ENCODE measurements at places on chromosomes 6 and 20.

GRCh38 chr20:46311039-46311650 is 2.8 kb upstream of the CDH22 start:
- DNase-seq = no peak

GRCh38 chr6:31791324-31792089 is 4.0 kb downstream of the VARS1 start:
- peak; percentile 47 for DNase-seq

GRCh38 chr20:20561841-20562240 is 150.6 kb downstream of the RALGAPA2 start:
- DNase-seq = no peak

GRCh38 chr6:52063584-52064344 is 23.6 kb downstream of the PKHD1 start:
- DNase-seq = peak; percentile 63

DNA sequence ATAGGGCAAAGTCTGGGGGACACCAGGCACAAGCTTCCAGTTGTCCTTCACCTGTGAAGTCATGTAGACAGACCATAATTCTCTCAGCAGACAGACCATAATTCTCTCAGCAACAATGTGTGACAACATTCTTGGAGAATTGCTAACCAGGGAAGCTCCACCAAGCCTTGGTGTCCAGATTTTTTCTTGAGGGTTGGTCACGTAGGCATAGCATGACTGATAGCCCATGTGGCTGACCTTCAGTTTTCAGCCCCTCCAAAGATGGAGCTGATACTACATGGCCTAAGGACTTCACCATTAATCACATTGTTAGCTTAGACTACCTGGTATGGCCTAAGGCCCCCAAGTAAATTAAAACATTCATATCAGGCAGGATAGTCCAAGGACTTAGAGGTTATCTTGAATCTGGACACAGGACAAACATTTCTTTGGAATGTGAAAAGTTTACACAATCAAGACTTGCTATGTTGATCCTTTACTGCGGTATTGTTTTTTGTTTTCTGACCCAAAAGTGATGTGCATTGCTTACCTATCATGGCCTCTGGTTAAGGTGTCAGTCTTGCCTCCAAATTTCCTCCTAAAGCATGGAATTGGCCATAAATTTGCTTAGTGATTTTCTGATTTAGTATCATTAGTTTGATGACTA is 76.9 kb downstream of the CEP57L1 start:
- DNase-seq = no peak

GRCh38 chr20:11001764-11002540 is 328.2 kb upstream of the JAG1 start:
- no peak for DNase-seq

DNA sequence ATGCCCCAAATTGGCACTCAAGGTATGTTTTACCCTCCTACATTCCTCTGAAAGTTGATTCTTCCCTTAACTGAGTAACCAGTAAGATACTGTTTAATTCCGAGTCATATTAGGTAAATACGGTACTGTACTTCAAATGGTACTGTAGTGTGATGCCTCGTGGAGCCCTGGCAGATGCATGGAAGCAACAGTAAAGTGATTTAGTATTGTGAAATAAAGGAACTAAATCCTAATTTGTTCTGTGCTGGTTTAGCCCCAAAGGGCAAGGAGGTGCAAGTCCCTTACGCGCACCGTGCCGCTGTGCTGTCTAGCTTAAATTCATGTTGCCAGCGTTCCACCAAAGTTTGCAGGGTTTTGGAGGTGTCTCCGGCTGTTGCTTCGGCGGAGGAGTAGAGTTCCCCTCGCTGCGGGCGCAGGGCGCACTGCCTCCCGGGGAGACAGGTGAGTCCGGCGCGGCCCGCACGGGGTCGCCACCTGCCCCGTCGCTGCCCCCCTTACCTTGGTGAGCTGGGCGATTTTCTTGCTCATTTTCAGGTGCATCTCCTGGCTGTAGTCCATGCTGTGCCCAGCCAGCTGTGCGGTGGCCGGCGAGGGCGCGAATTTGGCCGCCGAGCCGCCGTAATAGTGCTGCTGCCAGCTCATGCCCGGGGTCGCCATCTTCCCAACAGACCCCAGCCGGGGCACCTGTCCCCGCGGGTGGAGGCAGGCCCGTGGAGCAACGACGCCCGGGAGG is 655 bp downstream of the FAM184A start:
- peak; percentile 65 for DNase-seq

DNA sequence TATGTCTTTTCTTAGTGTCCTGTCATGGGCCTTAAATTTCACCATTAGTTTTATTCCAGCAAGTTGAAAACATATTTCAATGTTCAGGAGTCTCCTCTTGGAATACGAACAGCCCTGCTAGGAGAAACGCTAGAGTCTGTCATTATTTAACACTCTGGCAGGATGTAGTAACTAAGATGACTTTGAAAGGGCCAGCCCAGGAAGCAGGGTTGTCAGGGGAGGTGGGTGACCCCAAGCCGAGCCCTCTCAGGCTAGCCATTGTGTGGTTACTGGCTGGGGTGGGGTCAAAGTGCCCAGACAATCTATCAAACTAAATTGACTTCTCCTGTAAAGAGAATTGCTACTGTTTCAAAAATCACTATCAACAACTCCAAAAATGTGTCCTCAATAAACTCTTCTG is 67.8 kb downstream of the LY86 start:
- no peak for DNase-seq

GRCh38 chr6:30556066-30556905 is at the start of gene GNL1:
GNL1 (minus strand) TSS chr6:30556489; CDS start chr6:30556203, 286 bp downstream.
- peak; percentile 100 for DNase-seq

DNA sequence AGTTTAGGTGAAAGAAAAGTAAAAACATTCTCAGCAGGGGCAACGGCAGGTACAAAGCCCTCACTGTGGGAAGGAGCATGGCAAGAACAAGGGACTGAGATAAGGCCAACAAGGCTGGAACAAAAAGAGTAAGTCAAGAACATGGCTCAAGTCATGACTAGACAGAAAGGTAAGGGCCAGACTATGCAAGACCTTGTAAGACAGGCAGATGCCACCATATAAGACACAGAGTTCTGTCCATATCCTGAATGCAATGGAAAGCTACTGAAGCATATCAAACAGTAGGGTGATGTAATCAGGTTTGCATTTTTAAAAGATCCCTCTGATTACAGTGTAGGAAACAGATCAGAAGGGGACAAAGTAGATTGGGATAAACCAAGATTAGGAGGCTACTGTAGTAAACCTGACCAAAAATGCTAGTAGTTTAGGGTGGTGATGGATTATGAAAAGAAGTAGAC is 5.5 kb downstream of the REV3L start:
- DNase-seq = peak; percentile 44

DNA sequence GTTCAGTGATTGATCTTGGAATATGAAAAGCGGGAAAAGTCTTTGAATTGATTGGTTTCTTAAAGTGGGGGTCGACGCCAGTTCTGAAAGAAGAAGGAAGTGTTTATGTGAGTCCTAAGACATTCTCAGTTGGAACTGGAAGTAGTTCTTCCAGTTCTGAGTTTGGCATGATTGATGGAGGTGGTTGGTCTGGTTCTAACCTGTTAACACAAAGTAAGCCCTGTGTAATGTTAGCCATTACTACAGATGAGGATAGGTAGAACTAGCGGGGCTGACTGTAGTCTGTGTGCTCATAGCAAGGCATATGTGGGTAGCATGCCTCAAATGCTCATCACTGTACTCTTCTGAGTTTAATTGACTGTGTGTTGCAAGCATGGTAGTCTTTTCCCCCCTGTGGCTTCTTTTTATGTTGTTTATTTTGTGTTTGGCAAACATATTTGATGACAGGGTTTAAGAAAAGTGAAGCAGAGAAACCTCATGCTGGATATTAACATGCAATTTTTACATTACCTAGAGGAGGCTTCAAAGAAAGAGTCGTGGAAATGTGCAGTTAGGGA is 24.9 kb downstream of the CITED2 start:
- no peak for DNase-seq

- no peak for DNase-seq
These were observed 729.8 kb downstream of the QKI start for GRCh38 chr6:164144316-164144715.

DNA sequence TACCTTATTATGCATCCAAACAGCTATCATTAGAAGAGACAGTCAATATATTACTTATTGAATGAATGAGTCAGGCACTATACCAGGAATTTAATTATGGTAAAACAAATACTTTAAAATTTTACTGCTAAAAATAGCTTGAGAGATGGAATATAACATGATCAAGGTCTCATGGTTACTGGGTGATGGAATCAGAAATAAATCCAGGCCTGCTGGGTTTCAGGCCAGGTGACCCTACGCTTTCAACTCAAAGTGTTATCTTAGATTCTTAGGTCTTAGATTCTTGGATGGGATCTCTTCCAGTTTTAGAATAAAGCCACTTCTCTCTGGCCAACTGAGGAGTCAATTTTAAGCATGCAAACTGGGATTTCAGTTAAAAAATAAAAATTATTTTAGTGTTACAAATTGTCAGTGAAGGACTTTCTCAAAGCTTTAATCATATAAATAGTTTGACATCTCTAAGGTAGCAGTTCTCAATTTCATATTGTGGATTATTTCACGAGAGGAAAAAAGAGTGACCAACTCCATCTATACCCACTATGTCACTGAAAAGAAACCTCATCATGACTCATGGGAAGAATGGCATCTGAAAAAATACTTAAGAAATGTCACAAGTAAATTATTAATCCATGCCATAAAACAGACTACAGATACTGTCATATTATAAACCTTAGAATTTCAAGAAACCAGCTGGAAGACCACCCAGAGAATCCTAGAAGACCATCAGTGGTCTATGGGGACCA is 283.4 kb upstream of the RUNX2 start:
- DNase-seq = no peak

DNA sequence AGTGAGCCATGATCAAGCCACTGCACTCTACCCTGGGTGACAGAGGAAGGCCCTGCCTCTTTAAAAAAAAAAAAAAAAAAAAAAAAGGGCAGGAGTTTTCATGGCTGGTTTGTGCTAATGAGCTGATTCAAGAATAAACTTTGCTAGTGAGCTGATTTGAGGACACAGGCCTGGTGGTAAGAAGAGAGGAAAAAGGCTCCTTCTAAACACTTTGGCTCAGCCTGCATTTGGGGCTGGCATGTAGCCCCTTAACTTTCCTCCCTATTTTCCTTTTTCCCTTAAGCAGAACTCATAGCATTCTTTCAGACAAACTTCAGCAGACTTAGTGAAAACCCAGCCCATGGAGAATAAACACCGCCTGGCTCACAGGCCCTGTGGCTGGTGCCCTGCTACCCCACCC is 432.7 kb downstream of the PTPRT start:
- no peak for DNase-seq

- DNase-seq = no peak
These were observed 291.8 kb downstream of the FOXC1 start for GRCh38 chr6:1901556-1901955.

DNA sequence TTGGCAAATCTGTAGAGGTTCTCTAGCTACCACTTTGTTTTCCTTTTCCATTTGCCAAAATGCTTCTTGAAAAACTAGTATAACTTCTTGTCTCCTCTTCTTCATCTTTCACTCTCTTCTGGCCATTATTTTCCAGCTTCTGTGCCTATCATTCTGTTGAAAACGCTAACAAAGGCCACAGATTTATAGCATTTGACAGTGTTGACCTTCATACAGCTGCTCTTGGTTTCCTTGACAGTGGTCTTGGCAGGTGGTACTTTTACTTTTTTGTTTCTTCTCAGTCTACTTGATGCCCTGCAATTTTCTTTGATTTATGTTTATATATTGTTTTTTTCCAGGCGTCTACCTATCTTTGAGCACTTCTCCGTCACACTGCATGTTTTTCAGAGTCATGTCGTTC is 23.7 kb downstream of the TRMT11 start:
- DNase-seq = no peak

- DNase-seq = no peak
These were observed 67.1 kb downstream of the TASP1 start for GRCh38 chr20:13571662-13572061.

DNA sequence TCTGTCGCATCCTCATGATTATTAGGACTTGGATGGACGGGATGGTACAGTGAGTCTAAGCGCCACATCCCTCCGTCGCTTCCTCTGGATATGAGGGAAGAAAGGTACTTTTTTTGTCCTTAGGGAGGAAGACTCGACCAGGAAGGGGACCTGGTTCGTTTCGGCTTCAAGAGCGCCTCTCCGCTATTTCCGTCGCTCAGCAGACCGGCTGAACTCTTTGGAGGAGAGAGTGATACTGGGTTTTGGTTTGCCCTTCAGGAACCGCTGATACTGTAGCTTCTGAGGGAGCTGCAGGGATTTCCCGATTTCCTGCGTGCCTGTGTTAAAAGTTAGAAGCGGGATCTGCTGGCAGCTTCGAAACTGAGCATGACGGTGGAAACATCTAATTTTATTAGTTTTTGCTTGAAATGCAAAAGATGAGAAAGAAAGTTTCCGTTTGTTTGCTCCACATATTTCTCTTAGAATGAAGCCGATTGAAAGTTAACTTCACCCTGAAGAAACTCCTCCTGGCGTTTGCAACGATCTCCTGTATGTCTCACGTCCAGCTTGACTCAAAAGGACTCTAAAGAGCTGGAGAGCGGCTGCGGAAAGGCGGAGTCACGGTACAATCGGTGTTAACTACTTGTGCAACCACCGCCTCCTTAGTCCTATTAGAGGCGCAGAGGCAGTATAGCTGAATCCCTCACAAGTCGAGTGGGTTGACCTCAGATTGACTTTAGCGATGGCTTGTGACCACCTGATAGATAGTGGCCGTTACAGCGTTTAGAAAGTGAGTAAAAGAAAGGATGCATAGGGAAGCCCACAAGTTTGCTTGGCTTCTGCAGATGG is 129.4 kb downstream of the TRIM27 start:
- DNase-seq = peak; percentile 39

GRCh38 chr20:17850684-17851026 is 117.9 kb downstream of the SNX5 start:
- DNase-seq = no peak

DNA sequence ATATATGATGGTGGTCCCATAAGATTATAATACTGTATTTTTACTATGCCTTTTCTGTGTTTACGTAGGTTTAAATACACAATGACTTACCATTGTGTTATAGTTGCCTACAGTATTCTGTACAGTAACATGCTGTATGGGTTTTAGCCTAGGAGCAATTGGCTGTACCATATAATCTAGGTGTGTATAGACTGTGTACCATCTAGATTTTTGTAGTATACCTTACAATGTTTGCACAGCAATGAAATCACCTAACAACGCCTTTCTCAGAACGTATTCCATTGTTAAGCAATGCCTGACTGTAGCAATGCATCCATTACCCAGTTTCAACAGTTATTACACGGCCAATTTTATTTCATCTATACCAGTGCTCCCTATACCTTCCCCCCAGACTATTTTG is 10.7 kb downstream of the MACROD2 start:
- no peak for DNase-seq

- no peak for DNase-seq
These were observed 81.2 kb downstream of the THBS2 start for GRCh38 chr6:169172456-169172855.

- peak; percentile 50 for DNase-seq
These were observed 127.5 kb downstream of the PKHD1 start for GRCh38 chr6:51959744-51960383.

DNA sequence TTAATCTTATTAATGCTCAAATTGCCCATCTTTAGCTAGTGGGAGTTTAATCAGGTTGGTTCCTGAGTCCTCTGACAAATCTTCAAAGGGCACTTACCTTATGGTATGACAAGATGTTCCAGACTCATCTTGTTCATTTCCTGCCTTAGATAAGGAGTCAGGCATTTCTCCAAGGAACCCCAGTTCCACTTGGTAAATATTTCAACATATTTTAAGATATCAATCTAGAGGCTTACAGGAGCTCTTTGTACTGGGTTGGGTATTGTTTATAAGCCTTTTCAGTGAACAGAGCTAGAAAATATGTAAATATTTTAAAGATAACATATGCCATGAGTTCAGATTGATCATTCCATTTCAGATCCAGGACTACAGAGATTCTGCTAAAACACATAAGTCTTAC is 159.8 kb downstream of the RCAN2 start:
- DNase-seq = no peak

- peak; percentile 59 for DNase-seq
These were observed 93.8 kb upstream of the LY86 start for GRCh38 chr6:6494677-6495076.
